ENCODE measurements at places on chromosomes 3 and 15.

DNA sequence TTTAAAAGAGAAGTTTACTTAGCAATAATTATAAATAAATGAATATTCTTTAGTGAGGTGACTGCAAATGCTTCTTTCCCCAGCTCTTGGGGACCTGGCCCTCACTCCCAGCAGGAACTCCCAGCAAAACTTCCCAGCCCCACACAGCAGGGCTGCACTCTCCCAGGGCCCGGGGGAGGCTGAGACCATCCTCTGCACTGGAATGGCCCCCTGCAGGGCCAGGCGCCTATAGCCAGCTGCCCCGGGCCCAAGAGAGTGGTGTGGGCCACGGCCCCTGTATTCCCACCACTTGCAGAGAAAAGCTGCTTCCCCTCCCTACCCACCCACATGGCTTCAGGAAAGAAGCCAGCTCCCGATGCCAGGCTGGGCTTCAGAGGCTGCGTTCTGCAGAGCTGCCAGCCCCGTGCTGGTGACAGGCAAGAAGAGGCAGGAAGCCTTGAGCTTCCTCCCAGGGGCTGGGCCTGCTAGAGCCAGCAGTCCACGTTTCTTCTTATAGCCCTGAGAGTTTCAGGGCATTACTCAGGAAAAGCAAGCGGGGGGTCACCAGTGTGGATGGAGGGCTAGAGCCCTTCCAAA, 20.0 kb downstream of the IDH2 start:
- DNase-seq = no peak

DNA sequence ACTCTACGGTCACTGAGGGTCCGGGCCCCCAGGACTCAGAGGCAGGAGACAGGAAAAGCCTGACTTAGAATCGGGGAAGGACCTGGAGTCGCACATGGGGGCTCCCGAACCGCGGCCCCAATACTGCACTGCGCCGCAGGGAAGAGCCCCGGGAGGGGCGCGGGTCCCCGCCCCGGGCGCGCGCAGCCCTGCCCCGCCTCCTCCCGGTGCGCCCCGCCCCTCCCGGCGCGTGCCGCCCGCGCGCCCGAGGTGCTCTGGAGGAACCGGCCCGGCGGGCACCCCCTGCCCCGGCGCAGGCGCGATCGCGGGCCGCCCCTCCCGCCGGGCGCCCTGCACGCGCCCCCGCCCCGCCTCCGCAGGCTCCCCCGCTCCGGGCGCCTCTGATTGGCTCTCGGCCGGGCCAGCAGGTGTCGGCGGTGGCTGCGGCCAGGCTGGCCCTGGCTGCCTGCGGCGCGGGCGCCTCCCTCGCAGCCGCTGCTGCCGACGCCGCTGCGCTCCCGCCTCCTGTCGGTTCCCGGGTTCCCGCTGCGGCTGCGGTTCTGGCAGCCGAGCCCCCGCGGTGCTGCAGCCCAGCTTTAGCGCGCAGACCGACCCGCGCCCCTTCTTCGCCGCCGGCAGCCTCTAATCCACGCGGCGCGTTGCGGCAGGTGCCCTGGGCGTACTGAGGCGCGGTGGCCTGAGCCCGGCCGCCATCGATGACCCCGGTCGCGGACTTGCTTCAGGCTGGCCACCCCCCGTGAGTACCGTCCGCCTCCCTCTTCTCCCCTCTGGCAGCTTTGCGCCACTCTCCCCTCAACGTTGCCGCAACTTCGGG, at the start of gene MYRIP:
Gene MYRIP, plus strand, starts transcription at position 429 of the 814 bp plus-strand sequence. CDS start 91,208 bp downstream, outside the sequence.
- peak; percentile 91 for DNase-seq

DNA sequence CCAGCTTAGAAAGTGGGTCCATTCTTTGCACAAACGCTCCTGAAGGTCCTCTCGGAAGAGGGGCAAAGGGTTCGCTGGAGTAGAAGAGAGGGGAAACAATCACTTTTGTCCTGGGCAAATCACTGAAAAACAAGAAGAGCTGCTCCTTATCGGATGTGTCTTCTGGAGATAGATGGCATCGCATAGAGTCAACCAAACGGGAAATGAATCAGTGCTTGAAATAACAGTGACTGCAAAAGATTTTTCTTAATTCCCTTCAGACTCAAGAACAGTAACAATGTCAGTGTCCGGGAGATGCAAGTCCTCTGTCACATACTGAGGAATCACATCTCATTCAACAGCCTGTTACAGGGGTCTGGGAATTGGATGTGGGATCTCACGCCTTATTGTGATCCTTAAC, 78.8 kb upstream of the PCSK6 start:
- no peak for DNase-seq

DNA sequence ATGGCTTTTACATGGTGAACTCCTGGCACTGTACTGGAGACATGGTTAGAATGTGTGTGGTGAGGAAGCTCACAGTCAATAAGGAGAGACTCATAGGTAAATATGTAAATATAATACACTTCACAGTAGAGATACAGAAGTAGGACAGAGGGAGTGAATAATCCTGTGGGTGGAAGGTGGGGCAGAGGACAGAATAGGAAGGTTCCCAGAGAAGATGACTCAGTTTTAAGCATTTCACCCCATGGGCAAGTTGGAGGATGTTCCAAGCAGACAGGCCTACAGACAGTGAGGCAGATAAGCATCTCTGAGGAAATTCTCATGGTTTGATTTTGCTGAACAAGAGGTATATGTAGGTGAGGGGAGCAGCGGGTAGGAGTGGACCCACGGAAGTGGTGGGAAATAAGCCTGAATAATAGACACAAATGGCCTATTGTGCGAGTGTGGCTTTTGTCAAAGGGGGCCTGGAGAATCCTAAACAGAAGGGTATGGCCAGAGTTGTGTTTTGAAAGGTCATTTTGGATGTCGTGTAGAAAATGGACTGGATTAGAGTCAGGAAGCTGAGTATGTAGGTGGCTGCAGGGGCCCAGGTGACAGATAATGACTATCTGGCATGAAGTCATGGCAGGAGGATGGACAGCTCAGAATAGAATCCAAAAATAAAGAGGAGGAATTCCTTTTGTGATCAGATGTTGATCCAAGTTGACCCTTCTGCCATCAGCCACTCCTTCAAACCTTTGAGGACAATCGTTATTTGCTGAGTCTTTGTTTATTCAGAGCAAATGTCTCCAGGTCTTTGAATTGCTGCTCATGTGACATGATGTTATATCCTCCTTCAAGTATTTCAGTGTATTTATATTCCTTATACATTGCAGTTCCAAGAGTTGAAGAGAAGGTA, 97.3 kb upstream of the THRB start:
- DNase-seq = no peak

GRCh38 chr15:76296849-76297248, 14.4 kb downstream of the ETFA start:
- no peak for DNase-seq

- DNase-seq = no peak
Measured at GRCh38 chr15:63013052-63013808, 29.3 kb upstream of the TPM1 start.

GRCh38 chr3:115245899-115246298, 98.8 kb upstream of the ZBTB20 start:
- DNase-seq = no peak

DNA sequence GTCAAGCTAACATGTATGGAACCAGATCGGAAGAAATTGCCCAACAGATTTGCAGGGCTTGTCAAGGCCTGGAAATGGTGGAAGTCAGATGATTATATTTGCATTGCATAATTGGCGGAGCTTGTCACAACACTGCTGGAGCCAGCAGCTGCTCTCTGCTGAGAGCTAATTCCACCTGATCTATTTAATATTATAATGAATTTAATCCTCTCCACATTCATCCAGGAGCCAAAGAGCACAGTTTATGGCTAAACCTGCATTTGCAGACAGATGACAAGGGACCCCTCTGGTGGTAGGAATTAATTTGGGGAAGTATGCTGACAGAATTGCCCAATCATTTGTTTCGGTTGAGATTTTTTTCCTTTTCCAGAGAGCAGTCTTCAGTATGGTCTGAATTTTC, 730.2 kb downstream of the TUSC7 start:
- DNase-seq = peak; percentile 15

DNA sequence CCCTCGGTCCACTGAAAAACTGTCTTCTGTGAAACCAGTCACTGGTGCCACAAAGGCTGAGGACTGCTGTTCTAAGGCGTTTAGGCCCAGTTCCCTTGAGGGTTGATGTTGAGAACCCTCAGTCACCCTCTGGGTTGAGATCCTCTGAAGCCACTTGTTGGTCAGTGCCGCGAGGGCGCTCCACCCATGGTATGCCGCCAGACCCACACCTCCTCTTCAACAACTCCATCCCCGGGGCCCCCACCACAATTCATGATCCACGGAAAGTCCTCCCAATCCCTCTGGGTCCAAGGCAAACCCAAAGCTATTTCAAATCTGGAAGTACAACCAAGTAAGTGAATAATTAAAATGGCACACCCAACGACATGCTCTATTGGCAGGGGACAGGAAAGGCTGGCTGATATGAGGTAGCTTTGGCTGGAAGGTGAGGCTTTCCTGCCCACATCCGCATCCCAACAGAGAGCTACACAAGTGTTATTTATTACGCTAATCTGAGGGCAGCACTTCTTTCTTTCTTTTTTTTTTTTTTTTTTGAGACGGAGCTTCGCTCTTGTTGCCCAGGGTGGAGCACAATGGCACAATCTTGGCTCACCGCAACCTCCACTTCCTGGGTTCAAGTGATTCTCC, 58.1 kb downstream of the XXYLT1 start:
- DNase-seq = no peak

- DNase-seq = no peak
Measured at GRCh38 chr3:7484636-7485035, 623.7 kb downstream of the GRM7 start.
